ENCODE measurements at places on chromosomes 7 and 10.

- DNase-seq, result no peak
These were observed 103.8 kb downstream of the POLL start for GRCh38 chr10:101484175-101484745.

- no peak for DNase-seq
These were observed 150.9 kb downstream of the SEMA3A start for GRCh38 chr7:84043661-84044191.

GRCh38 chr7:146150153-146150552 lies 33.6 kb downstream of the CNTNAP2 start:
- no peak for DNase-seq

- no peak for DNase-seq
These were observed 350.9 kb downstream of the RNLS start for GRCh38 chr10:88232029-88232895.

DNA sequence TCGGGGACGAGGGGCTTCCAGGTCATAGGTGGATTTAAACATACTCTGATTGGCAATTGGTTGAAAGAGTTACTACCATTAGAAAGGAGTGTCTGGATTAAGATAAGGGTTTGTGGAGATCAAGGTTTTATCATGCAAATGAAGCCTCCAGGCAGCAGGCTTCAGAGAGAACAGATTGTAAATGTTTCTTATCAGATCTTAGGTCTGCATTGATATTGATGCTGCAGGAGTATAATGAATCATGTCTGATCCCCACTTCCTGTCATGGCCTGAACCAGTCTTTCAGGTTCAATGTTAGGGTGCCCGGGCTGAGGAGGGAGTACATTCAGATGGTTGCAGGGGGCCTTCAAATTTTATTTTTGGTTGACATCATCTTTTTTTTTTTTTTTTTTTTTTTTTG lies 51.4 kb downstream of the SH3PXD2A start:
- no peak for DNase-seq

DNA sequence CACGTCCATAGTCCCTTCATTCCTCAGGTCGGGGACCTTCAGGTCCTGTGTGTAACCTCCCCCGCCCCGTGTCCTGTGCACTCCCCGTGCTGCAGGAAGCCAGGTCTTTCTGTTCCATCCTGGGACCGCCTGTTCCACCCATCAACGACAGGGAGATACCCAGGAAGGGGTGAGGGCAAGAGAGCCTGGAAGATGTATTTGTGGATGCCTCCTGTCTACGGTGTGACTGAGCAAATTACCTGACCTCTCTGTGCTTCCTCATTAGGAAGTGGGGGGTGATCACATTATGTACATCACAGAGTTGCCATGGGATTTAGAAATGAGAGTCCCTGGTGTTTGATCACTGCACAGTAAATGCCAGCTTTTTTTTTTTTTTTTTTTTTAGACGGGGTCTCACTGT lies 46.3 kb downstream of the GRID2IP start:
- DNase-seq, result no peak

DNA sequence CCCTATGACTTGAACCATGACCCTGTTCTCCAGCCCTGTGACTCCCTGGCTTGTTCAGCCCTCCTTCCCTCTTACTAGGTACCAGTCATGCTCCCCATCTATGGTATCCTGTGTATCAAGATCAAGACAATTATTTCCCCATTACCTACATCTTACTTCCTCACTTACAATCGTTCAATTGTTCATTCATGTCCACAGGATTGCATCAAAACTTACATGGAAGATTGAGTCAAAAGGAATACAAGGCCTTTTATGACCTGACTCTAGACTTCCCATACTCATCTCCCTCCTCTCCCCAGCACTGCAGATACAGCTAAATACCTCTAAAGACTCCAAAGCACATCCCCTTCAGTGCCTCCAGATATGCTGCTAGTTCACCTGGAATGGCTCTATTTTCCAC lies 109.2 kb downstream of the CTTNBP2 start:
- no peak for DNase-seq

DNA sequence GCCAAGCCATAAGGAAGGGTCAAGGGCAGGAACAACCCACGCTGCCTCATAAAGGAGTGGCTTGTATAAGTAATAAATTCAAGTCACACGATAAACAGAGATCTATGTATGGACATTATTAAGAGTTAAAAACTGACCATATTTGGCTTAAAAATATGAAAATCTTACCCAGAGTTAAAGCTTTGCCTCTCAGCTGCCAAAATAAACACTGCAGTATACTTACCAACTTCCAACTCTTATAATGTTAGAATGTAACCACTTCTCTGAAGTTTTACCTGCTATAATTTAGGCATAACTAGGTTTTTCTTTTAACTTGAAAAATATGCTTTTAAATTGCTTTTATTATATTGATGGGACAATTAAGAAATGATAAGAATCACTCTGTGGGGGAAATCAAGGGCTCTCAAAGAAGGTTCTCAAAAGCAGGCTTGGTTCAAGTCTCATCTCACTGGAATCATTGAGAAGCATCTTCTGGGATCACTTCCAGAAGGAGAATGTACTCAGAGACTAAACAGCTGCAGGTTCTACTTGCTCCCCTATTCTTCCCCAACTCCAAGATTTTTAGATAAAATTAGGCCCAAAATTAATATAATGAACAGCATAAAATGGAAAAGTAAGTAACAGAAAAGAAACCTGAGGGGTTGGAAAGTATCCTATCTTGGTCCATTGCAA lies 16.1 kb upstream of the CAV2 start:
- DNase-seq, result no peak

- DNase-seq, result no peak
These were observed 397.2 kb downstream of the PLXNA4 start for GRCh38 chr7:132179080-132179430.

- DNase-seq, result no peak
These were observed 30.6 kb downstream of the COL28A1 start for GRCh38 chr7:7504910-7505704.

GRCh38 chr10:44334621-44335184 lies 50.2 kb downstream of the CXCL12 start:
- no peak for DNase-seq

GRCh38 chr10:119131512-119132240 lies 27.8 kb downstream of the DENND10 start:
- DNase-seq, result peak; percentile 26

GRCh38 chr10:77024461-77024860 lies 613.1 kb downstream of the KCNMA1 start:
- DNase-seq, result no peak

DNA sequence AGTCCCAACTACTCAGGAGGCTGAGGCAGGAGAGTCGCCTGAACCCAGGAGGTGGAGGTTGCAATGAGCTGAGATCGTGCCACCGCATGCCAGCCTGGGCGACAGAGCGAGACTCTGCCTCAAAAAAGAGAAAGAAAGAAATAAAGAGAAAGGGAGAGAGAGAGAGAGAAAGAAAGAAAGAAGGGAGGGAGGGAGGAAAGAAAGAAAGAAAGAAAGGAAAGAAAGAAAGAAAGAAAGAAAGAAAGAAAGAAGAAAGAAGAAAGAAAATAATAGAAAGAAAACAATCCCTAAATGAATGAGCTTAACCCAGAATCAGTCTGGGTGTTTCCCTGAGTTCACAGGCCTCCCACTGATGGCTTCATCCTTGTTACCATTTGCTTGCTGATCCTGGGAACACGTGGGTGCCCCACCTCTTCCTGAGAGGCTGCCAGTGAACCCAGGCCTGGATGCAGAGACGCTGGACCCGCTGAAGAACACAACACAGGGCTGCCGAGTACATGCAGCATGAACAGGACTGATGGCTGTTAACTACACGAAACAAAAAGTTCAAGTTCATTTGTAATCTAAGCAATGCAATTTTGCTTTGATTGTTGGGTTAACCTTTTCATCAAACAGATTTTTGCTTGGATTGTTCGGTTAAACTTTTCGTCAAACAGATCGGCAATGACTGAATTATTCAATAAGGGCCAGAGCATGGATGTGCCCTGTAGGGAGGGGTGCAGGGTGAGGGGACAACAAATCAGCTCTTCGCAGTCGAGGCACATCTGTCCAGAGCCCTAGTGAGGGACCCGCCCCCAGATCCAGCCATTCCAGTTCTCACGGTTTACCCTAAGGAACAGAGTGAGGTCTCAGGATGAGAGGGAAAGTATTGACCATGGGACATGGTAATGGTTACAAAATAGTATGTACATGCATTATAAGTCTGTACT lies 11.5 kb downstream of the NPFFR1 start:
- no peak for DNase-seq

- DNase-seq, result no peak
These were observed 11.6 kb downstream of the CYP3A43 start for GRCh38 chr7:99839287-99840021.

DNA sequence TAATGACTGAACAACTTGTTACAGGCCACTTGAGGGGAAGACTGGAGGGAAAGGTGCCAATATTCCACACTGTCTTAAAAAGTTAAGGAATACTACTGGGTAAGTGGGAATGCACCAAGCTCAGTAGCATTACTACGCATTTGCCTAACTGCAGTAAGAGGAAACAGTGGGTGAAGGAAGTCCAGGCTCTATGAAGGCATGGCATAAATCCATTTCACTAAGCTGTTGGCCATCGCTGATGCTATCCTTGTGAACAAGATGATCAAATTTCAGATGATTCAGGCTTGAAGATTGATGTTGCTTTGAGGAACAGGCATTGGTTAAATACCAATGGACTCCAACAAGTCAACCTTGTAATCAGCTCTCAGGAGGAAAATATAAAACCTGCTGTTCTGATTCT lies 44.2 kb upstream of the TES start:
- no peak for DNase-seq

- DNase-seq, result no peak
These were observed 180.0 kb upstream of the INHBA start for GRCh38 chr7:41882745-41883420.

GRCh38 chr10:3281941-3282673 lies 109.5 kb upstream of the PITRM1 start:
- no peak for DNase-seq

GRCh38 chr7:106655703-106656498 lies 5.1 kb downstream of the CCDC71L start:
- no peak for DNase-seq

DNA sequence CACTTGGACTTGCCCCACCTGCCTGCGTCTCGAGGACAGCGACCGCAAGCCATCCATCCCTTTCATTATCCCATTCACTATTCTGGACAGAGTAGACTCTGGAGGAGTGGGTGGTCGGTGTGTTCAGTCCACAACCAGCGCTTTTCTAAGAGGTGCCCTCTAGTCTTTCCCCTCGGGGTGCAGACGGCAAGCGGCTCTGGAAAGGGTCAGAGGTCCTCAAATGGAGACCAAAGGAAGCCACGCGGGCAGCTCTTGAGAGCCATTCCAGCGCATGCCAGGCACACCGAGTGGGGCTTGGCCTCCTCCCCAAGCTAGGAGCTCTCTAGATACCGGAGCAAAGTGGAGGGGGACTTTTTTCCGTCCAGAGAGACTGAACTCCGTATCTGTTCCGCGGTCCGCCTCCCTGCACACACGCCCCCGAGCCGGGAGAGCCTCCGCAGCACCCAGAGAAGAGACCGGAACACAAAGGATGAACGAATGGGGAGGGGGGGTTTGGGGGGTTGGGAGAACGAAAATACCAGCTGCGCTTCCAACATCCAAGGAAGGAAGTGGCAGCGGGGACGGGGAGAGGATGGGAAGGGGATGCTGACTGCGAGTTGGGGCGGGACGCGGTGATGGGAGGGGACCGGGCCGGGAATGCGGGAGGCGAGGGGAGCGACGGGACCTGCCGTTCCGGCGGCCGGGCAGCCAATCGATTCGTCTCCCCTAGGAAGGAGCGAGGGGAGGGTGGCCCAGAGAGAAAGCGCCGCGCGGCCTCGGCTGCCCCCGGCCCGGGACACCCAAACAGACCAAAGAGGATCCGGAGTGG lies 515 bp downstream of the GSDME start:
- peak; percentile 37 for DNase-seq

DNA sequence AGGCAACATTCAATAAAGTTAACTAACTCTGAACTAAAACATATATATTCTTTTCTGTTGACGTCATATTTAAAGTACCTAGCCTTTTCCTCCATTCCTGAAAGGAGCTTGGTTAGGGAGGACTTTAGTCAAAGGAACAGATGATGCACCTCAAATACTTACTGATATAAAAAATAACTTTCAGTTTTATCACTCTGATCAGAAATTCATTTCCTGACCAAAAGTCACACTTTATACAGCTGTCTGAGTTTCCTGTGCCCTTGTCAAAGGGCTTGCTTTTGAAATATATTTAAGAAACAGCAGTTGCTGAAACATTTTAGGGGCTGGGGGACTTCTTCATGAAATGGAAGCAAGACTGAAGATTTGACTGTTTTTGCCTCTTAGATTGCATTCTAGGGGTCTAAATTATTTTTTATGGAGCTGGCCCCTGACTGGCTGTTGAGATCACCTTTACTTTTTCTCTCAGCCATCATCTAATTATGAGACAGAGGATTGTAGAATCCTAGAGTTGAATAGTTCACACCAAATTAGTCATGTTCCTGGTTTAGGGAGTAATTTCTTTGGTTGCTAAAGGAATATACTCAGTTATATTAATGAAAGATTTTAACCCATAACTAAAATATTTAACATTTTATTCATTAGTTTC lies 46.6 kb downstream of the GLCCI1 start:
- DNase-seq, result no peak

DNA sequence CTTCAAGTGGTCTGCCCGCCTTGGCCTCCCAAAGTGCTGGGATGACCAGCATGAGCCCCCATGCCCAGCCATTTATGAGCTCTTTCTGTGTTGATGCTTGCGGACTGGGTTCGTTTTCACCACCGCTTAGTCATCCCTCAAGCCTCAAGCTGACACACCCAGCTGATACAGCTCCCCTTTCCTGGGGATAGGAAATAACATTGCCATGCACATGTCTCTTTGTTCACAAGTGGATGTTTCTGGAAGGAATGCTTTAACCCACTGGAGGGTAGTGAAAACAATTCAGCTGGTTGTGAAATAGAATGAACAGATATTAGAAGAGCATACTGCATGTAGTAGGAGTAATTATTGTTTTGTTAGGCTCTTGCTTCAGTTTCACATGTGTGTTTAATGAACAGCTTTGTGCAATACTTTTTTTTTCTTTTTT lies 8.5 kb upstream of the METTL27 start:
- DNase-seq, result no peak

DNA sequence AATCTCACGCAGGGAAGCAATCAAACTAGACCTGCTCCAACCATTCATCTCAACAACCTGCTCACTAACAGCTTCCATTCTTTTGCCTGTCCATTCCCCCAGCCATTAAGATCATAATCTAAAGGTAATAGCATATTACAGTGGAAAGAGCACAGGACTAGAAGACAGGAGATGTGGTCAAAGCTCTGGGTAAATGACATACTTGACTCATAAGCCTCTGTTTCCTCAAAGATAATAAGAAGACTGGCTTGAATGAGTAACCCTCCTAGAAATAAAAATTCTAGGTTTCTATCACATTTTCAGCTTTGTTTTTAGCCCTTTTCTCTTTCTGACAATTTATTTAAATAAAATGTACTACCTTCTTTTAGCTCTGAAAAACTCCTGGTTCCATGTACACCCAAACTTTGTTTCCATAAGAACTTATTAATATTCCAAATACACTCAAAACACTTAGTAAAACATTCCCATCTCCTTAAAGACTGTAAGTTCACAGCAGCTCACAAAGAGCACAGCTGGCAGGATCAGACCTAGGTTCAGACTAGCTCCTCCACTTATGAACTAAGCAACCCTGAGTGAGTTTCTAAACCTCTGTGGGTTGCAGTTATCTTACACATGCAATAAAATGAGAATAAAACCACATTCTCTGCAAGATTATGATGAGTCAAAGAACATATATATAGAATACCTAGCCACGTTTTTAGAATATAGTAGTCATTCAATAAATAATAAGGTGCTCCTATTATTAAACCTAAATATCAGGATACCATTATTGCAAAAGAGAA lies 11.6 kb downstream of the FAM204A start:
- no peak for DNase-seq

GRCh38 chr10:99280472-99280871 lies 44.8 kb upstream of the HPSE2 start:
- DNase-seq, result no peak
